Astrocyte (in vitro differentiated cells and primary cell): ENCODE measurements at places on chromosomes 3 and 15. TPM values are rescaled to one million over a fixed set of nuclear protein-coding genes. Genes with fewer than 3 reads are reported as not detected.

The CDC25A gene
- 4.6 and 5.1 TPM in 2 replicates for total RNA-seq

The LDHAL6B gene
- total RNA-seq: not detected in 2 replicates

The ZNF502 gene
- total RNA-seq: 1.9 and 2.2 TPM in 2 replicates

The RAP2B gene
- total RNA-seq: 42.2 and 45.4 TPM in 2 replicates

The FILIP1L gene
- 209 and 230 TPM in 2 replicates for total RNA-seq

The PIGZ gene
- total RNA-seq: 0.48 and 0.54 TPM in 2 replicates

The PPM1L gene
- 5.5 and 6.3 TPM in 2 replicates for total RNA-seq

The FEZF2 gene
- total RNA-seq: not detected in 2 replicates

The HDGFL3 gene
- total RNA-seq: 72.9 and 91.9 TPM in 2 replicates

The PRR23B gene
- not detected in 2 replicates for total RNA-seq

- DNase-seq: no peak
These were observed 17.1 kb downstream of the MGLL start for GRCh38 chr3:127805026-127805753.

- no peak for DNase-seq
These were observed 683.7 kb upstream of the CBLB start for GRCh38 chr3:106552351-106553043.

DNA sequence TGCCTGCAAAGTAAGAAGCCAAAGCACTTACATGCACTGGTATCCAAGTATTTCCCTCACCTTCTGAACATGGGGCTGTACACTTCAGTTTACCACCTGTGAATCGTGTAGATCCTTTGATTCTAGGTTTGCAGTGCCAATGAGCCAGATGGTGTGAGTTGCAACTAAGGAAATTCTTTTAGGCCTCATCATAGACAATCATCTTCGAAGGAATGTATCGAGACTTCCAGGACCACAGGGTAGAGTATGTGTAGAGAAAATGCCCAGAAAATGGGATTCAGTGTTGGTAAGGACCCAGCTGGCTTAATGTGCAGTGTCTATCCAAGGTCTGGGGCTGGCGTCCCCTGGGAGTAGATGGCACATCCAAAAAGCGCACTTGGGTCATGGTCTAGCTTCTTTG is 323.2 kb upstream of the TPM1 start:
- peak; percentile 61 for DNase-seq

GRCh38 chr3:53493963-53494791 is at the start of gene CACNA1D:
Gene CACNA1D (plus strand): TSS chr3:53494611. CDS start chr3:53495167, 556 bp downstream.
- DNase-seq: no peak

- DNase-seq: peak; percentile 14
These were observed 6.3 kb upstream of the SCN5A start for GRCh38 chr3:38655708-38656300.

GRCh38 chr3:100796556-100796955 is 87.3 kb downstream of the TFG start:
- peak; percentile 26 for DNase-seq

- peak; percentile 62 for DNase-seq
These were observed 23.4 kb upstream of the ACAP2 start for GRCh38 chr3:195466251-195466650.

- DNase-seq: no peak
These were observed 375.9 kb downstream of the RSL24D1 start for GRCh38 chr15:54820811-54821210.

GRCh38 chr3:69671082-69671952 is 67.9 kb upstream of the MITF start:
- no peak for DNase-seq

DNA sequence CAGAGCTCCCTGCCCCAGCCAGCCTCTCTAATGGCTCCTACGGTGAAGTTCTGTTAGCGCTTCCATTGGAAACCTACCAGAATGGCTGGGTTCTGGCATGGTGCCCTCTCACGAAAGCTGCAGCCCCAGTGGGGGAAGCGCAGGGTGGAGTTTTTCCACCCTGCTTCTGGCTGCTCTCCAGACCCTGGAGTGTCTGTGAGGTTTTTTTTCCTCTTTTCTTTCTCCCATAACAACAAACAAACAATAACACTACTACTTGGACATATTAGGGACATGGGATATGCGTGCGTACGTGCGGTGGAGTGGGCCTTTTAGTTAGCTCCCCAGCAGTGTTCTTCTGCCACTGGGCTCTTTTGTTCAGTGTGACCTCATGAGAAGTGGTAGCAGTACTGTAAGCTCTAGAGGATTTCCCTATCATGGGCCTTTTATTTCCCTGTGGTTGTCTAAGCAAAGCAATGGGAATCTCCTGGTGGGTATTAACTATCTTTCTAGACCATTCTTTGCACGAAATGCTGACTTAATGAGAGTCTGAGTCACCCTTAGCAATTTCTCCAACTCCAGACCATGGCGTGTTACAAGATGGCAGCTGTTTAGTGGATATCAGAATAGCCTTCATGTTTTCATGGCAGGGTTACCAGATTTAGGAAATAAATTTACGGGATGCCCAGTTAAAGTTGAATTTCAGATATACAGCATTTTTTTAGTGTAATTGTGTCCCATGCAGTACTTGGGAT is 161.9 kb downstream of the FNDC3B start:
- peak; percentile 98 for DNase-seq

DNA sequence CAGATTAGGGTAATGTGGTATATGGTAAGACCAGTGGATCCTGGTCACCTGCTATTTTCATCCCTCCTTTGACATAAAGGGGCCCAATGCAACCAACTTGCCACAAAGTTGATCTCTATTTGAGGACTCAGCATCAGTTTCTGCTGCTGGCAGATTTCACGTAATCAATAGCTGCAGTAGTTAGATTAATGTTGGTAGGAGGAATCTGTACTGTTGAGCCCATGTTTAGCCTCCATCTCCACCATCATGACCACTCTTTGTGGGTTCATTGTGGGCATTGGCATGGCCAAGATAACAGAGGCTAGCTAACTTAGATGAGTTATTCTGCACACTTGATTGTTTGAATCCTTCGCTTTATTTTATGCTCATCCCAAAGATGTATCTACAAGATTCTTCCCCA is 29.9 kb downstream of the CGGBP1 start:
- DNase-seq: no peak

- peak; percentile 94 for DNase-seq
These were observed 223.7 kb upstream of the NANOGP8 start for GRCh38 chr15:35308802-35309201.

GRCh38 chr15:78060232-78060631 is 17.3 kb downstream of the TBC1D2B start:
- DNase-seq: no peak

GRCh38 chr3:178709051-178709450 is 172.8 kb downstream of the KCNMB2 start:
- DNase-seq: no peak

GRCh38 chr3:149489060-149489690 is 14.7 kb downstream of the TM4SF4 start:
- no peak for DNase-seq

GRCh38 chr3:101333883-101334282 is 13.5 kb upstream of the IMPG2 start:
- DNase-seq: no peak

DNA sequence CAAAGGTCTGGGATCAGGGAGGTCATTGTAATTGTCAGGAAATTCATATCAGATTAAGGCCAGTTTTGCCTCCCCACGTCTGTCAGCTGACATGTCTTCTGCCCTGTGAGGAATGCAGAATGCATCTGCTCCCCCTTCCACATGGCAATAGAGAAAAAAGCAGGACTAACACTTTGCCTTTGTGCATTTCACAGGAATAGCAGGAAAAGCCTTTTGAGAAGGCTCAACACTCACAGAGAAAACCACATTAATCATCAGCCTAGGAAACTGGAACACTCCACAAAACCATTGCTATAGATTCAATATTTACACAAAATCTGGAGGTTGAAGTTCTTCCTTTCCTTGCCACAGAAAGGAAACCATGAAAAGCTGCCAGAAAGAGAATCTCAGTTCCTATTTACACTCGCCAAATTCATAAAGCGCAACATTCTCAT is 165.2 kb upstream of the HES1 start:
- DNase-seq: peak; percentile 71

DNA sequence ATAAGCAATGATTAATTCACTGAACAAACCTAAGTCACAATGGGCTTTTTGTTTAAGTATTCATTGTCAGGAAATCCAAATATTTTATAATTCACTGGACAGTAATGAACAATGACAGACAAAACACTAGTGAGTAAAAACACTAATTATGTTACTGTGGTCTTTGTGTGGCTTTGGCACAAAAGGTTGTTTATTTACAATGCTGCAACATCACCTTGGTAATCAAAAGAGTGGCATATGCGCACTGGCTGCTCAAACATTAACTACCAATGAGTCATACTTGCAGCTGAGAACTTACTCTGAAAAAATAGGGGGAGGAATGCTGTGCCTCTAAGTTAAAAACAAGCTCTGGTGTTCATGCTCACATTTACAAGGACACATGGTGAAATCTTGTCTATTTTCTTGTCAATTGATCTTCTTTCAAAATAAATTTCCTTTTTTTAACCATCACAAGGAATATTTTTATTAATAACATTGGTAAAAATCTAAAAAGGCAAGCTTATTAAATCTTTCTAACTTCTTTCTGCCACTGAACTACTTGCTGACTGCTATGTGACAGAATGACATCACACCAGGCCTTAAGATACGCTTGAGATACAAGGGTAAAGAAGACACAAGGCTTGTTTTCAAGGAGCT is 85.2 kb upstream of the PPIB start:
- peak; percentile 91 for DNase-seq

GRCh38 chr3:64329037-64329436 is 103.8 kb upstream of the PRICKLE2 start:
- no peak for DNase-seq

DNA sequence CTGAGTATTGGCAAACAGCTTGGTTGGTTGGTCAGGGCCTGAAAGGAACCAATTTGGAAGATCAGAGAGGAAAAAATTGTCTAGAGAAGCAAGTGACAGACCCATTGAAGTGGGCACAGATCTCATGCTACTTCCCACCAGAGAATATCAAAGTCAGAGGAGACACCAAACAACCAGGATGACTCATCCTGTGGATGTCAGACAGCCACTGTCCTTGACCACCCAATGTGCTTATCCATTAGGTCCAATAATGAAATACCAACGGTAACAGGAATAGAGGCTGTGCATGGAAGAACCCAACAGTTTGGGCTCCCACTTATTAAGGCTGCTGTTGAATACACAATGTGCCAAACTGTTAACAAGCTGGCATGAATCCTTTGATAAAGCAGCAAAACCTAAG is 323.1 kb upstream of the ATP11B start:
- no peak for DNase-seq

DNA sequence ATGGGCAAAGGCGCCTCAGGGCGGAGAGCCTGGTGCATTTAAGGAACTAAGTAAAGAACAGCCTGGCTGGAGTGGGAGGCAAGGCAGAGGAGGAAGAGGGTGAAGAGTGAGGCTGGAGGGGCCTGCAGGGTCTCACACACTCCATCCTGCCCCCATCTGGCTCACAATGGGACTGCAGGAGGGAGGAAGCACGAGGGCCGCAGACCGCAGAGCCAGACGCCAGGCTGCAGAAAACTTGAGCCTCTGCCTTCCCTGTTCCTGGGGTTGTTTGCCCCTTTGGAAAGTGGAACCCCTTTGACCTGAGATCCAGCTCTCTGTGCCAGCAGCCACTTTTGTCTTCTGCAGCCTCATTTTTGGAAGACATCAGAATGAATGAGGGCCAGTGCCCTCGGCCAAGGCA is 138.0 kb downstream of the SRGAP3 start:
- DNase-seq: no peak

DNA sequence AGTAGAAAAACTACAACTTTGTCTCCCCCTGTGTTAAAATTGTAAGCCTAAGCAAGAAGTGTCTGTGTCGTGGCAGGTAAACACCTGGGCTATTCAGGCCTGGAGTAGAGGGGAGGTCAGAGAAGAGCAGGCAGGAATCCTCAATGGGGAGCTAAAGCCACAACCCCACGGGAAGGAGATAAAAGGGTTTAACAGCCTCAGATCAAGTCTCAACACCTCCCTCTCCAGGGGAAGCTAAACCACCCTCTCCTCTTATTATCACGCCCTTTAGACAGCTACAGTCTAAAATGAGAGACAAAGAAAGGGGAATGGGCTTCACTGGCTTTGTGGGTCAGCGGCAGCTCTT is 11.6 kb downstream of the ETV5 start:
- DNase-seq: no peak
